RWPE1 (cell line): ENCODE measurements at places on chromosomes 16 and 17.

DNA sequence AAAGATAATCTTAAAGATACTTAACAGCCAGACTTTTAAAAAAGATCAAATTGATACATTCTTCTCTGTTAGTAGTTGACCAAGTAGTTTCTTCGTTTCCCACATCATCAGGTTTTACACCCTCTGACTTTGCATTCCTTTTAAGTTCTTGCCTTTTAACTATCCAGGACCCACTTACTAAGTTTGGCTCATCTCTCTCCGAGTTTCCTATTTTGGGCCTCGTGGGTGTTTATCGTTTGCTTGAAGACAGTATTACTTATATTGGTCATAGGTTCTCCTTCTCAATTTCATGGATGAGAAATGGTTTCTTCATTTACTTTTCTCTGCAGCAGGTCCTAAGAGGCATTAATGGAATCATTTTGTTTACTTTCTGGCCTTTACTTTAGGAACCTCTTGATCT lies 43.2 kb downstream of the RPA1 start:
- DNase-seq = no peak

DNA sequence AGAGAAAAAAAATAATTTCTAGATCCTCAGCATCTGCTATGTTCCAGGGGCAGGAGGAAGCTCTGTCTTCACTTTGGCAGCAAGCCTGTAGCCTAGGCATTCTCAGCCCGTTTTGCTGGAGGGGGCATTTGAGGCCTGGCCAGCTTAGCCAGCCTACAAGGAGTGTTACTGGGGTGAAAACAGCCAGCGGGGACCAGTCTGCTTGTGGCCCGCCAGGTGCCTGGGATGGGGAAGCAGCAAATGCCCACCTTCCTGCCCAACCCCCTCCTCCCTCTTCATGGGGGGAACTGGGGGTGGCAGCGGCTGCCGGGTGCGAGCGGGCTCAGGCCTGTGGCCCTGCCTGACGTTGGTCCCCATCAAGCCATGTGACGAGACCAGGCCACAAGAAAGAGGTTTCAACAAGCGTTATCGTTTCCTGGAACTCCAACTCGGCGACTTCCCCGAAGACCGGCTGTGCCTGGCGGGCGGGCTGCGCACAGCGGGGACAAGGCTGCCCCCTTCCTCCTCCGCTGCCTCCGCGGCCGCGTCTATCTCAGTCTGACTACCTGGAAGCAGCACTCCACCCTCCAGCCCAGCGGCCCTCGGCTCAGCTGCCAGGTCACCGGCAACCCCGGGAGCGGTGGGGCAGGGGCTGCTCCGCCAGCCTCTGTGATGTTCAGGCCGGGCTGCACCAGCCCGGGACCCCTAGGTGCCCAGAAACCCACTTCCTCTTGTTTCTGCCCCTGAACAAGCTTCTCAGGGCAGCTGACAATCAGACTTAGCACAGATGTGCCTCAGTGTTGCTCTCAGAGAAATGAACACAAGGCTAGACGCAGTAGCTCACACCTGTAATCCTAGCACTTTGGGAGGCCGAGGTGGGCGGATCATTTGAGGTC lies 22.9 kb downstream of the SOCS1 start:
- no peak for DNase-seq

DNA sequence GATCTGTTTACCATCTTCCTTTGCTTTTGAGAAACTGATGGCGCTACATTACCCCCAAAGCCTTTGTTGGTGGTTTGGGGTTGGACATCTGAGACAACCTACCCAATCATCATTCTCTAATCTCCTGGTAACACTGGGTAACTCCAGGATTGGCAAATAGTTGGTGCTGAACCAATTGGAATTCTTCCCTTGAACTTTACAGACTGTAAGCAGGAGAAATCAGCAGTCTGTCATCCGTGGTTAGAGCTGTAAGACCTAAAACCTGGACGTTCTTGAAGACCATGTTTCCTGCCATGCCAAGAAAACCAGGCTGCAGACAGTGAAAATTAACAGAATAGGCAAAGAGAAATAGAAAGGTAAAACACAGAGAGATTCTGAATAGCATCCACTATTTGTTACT lies 398.8 kb upstream of the SALL1 start:
- no peak for DNase-seq

GRCh38 chr16:1770328-1771187 lies 785 bp downstream of the NME3 start:
- peak; percentile 67 for DNase-seq
